ENCODE measurements at places on chromosomes 3 and 15.

- DNase-seq: no peak
Measured at GRCh38 chr3:45881078-45882022, 5.0 kb upstream of the CCR9 start.

DNA sequence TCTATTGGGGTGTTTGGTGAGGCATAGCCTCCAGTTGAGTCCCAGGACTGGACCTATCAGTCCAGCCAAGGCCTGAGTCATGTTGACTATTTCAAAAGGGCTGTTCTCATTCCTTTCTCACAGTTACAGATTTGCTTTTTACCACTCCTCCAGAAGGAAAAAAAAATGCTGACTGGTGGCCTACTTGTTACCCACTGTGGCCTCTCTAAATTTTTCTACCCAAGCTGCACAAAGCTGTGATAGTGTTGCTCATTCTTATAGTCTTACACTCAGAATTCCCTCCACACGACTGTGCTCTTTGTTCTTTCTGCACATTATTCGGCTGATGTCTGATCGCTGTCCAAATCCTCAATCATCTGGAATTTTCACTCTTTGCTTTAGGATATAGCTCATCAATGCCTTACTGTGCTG lies 1142.2 kb downstream of the IGSF11 start:
- no peak for DNase-seq

GRCh38 chr15:60392986-60393790 lies 4.6 kb downstream of the ANXA2 start:
- no peak for DNase-seq

DNA sequence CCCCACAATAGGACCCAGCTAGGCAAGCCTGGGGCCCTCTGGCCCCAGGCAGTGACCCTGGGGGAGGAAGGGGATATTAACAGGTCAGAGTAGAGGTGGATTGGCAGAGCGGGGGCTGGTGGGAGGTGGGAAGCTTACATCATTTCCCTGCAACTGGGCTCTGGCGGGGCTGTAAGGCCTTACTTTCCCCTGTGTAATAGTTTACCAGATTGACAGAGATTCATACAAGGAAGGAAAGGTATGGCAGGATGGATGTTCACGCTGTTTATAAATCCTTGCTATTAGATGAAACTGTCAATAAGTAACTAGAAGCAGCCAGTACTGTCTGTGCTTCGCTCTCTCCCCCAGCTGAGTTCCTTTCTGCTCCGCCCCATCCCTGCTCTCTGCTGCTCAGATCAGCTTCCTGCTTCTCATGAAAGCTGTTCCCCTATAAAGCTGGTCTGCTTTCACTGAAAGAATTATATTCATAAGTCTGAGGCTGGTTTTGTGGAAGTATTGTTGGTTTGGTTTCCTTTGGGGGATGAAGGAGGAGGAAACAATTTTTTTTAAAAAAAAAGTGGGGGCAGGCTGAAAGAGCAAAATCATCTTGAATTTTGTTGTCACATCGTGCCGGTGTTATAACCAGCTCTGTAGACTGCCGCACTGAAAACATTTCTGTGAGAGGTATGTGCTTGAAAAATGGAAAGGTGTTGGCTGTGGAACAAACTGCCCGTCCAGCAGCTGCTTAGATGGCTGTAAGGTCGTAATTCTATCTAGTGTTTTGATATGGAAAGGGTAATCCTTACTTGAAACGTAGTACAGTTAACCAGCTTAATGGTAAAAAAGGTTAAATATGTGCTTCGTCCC lies 76.4 kb downstream of the BBX start:
- DNase-seq: peak; percentile 51

DNA sequence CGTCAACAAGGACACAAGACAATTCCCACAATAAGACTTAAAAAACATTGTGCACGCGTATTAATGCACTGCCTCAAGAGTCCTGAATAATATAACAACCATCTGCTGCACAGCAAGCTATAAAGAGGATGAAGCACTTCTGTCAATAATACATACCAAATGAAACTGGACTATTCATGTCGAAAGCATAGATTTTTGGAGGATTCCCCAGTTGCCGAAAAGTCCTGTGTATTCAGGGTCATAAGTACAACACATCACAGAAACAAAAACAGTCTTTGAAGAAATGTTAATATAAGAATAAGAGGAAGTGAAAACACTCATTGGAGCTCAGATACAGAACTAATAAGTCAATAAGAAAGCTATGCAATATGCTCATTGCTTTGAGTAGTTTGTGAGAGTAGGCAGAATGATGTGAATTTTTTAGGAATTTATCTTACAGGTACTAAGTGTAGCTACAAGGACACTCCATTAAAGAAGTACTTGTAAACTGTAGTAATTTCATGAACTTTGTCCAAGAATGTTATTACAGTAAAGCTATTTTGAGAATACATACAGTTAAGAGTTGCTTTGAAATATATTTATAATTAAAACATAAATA lies 31.6 kb downstream of the CBLB start:
- DNase-seq: no peak

DNA sequence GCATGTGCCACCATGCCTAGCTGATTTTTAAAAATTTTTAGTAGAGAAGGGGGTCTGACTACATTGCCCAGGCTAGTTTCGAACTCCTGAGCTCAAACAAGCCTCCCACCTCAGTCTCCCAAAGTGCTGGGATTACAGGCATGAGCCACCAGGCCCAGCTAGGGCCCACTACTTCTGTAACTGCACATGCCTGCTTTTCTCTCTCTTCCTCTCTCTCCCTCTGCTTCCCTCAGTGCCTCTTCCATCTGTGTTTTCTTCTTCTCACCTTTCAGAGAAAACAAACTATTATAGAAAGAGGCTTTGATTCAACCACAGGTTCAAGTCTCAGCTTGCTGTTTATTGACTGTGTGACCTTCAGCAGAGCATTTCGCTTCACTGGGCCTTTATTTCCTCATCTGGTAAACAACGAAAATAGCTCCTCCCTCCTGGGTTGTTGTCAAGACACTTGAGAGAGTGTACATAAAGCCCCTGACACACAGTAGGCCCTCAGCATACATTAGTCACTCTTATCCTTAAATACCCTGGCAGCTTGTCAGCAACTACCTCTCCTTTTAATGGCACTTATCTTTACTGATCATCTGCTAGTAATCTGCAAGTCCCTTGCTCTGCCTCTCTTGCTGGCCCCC lies 10.2 kb downstream of the TADA3 start:
- DNase-seq: no peak

DNA sequence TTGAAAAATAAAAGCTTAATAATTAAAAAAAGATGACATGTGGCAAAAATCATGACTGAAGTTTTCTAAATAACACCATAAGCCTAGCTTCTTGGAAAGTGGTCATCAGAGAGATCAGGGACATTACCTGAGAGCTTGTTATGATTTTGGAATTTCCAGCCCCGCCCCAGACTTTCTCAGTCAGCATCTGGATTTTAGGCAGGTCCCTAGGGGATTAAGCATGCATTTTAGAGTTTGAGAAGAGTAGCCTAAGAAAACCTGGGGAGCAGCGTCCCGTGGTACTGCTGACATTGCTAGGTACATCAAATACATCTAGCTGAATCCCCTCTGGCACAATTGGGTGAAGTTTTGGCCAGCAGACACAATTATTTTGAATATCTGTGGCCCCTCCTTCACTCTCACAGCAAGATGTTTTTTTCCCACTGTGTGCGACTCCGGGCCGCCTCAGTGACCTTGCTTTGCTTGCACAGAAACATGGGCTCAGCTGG lies 58.7 kb upstream of the MEF2A start:
- no peak for DNase-seq

Data from glomerular endothelial cell (primary cell).